ENCODE measurements at places on chromosomes 4 and X. TPM values are rescaled to one million over a fixed set of nuclear protein-coding genes. Genes with fewer than 3 reads are reported as not detected.
A peak's percentile ranks its signal among the peaks of the same experiment; 100 is the strongest.

GRCh38 chr4:152478461-152479237 lies 57.2 kb downstream of the FBXW7 start:
- no peak for DNase-seq

GRCh38 chrX:134774190-134775048 lies 116.1 kb upstream of the PLAC1 start:
- DNase-seq, result no peak

The TMEM31 gene
- 0.55 TPM for total RNA-seq

The ADAM29 gene
- not detected for total RNA-seq

The CXCL3 gene
- total RNA-seq, result 0.17 TPM

The UBL4A gene
- total RNA-seq, result 58.1 TPM

GRCh38 chr4:23946299-23946698 lies 56.5 kb upstream of the PPARGC1A start:
- no peak for DNase-seq

GRCh38 chr4:176717237-176717636 lies 75.5 kb downstream of the VEGFC start:
- DNase-seq, result no peak

- no peak for DNase-seq
Measured at GRCh38 chr4:13493793-13494192, 9.7 kb upstream of the RAB28 start.

DNA sequence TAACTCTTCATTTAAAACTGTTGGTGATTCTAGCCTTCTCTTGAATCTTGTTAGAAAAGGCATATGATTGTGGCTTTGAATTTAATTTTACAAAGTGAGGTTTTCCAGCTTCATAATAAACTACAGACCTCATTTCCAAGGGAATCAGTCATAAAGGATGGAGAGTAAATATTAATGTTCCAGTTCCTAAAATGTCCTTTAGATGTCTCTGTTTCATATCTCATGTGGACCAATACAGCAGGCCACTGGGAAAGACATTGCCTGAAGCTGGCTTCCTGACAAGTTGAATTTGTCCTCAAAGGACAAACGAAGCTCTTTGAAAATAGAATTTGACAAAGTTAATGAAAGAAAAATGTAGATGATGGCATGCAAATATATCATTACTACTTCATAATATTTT lies 125.4 kb downstream of the ZNF330 start:
- DNase-seq, result peak; percentile 49

The SLC9B1 gene
- 0.54 TPM for total RNA-seq

GRCh38 chrX:19893727-19894126 lies 6.3 kb upstream of the SH3KBP1 start:
- no peak for DNase-seq

GRCh38 chrX:261167-261918 lies 19.8 kb upstream of the PLCXD1 start:
- no peak for DNase-seq

The RPA4 gene
- total RNA-seq, result 0.29 TPM

The MYOZ2 gene
- not detected for total RNA-seq

- no peak for DNase-seq
Measured at GRCh38 chr4:87851332-87851731, 18.6 kb downstream of the MEPE start.

DNA sequence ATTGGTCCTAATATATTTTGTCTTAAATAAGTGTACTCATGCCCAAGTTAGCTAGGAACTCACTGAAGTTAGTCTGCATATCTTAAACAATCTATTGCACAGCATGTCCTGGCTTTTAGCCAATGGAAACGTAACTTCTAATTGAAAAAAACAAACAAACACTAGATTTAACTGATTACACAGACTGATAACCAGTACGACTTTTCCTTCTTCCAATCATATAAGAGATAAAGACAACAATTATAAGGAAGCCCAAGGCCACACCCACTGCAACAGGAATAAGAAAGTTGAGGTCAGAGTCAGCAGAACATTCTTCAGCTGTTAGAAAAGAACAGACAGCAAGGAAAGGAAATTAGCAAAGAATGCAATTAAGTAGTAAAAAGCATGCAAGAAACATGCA lies 40.8 kb downstream of the LAMP2 start:
- DNase-seq, result no peak

- no peak for DNase-seq
Measured at GRCh38 chr4:176380352-176381157, 60.8 kb downstream of the SPCS3 start.

GRCh38 chr4:184775854-184776555 lies 42.1 kb upstream of the CENPU start:
- no peak for DNase-seq

GRCh38 chr4:39933671-39934590 lies 43.8 kb downstream of the PDS5A start:
- no peak for DNase-seq

GRCh38 chr4:153099391-153100140 lies 104.7 kb upstream of the TRIM2 start:
- no peak for DNase-seq

DNA sequence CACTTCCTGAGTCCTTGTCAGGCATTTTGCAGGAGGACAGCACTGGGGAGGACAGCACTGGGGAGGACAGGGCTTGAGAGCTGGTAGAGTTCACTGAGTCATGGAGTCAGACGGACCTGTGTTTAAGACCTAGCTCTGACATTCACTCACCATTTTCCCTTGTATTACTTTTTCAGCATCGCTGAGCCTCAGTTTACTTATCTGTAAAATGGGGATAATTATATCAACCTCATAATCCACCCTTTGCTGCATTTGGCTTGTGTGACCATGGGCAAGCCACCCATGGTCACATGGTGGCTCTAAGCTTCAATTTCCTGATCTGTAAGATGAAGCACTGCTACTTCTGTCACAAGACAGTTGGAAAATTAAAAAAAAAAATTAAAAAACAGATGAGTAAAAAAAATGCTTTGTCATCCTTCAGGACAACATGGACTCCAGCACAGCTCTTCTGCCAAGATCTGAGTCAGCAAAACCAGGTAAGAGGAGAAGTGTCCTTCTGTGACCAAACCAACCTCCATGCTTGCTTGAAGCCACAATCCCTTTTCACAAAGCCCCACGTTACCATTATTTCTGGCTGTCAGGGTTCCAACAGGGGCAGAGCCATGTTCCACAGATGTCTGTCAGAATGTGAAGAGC lies 275.5 kb downstream of the RAB28 start:
- no peak for DNase-seq

GRCh38 chrX:48530736-48531135 lies 8.8 kb upstream of the TBC1D25 start:
- DNase-seq, result no peak

- DNase-seq, result no peak
Measured at GRCh38 chr4:3756343-3757059, 9.7 kb upstream of the ADRA2C start.

DNA sequence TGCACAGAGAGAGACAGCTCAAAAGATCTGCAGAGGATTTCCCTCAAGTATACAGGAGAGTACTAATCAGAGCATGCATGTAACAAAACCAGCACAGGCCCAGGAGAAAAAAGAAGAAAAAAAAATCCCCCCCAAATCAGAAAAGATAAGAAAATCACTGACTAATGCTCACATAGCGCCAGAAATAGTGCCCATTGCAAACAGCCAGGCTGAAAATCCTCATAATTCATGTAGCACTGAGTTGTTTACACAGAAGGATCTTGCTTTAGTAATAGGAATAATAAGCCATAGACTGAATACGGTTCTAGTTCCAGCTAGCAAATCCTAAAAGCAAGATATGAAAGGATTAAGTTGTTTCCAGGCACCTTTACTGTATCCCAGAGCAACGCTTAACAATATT lies 51.8 kb upstream of the MAGEC2 start:
- DNase-seq, result no peak

The MCUB gene
- total RNA-seq, result 8.5 TPM

The TLR2 gene
- 37.5 TPM for total RNA-seq

- no peak for DNase-seq
Measured at GRCh38 chr4:162891788-162892707, 274.6 kb downstream of the NAF1 start.

DNA sequence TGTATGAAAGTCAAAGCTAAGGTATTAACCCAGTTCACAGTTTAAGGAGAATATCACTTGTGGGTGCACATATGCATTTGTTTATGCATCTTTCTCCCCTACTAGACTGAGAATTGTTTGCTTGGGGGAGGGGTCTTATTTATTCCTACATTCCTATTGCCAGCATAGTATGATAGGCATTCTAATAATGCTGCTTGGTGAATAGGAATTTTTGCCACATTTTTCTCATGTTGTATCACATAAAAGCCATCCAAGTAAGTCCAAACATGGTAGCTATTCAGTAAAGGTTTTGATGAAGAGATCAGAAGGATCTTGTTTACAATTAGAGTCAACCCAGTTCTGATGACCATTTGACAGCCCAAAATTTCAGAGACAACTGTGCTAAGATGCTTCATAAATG lies 48.6 kb downstream of the ASB9 start:
- no peak for DNase-seq

DNA sequence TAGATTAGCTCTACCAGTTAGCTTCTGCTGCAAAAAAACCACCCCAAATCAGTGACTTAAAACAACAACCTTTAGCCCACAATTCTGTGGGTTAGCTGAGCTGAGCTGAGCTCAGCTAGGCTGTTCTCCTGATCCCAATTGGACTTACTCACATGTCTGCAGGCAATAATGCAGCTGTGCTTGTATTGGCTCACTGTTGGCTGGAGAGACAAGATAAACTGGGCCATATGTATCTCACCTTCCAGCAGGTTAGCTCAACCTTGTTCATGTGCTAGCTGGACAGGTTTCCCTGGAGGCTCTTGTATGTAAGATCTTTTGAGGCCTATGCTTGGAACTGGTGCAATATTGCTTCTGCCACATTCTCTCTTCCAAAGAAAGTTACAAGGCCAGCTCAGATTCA lies 261.5 kb upstream of the ADGRL3 start:
- DNase-seq, result no peak

- DNase-seq, result no peak
Measured at GRCh38 chrX:100964362-100964761, 5.1 kb upstream of the ARL13A start.

GRCh38 chr4:61335241-61335763 lies 135.2 kb downstream of the ADGRL3 start:
- DNase-seq, result no peak

The TLR3 gene
- total RNA-seq, result 11.7 TPM

DNA sequence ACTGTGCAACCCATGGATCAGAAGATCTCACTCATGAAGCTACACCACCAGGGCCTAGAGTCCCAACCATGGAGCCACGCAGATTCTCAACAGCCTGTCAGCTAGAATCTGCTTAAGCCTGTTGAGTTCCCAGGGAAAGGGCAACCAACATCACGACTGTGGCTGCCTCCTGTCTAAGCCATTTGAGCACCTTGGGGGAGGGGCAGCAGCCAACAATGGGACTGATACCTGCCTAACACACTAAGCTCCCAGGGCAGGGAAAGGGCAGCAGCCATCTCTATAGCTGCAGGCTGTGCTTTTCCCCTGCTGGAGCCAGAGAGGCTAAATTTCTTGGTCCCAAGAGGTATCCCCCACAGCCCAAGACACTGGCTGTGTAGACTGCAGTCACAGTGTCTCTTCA lies 96.5 kb upstream of the TCEAL2 start:
- no peak for DNase-seq

- DNase-seq, result no peak
Measured at GRCh38 chrX:36787752-36788151, 220.4 kb upstream of the FAM47C start.

The KCNE5 gene
- not detected for total RNA-seq

GRCh38 chr4:99507762-99508161 lies 3.1 kb upstream of the C4orf17 start:
- no peak for DNase-seq

The C4orf17 gene
- total RNA-seq, result not detected

The MND1 gene
- total RNA-seq, result not detected
